Activated T-cell treated with anti-CD3 and anti-CD28 coated beads, Interleukin-2, amount 50 U/mL, for 1 hour (primary cell): ENCODE measurements at places on chromosomes 1 and 21.

- DNase-seq: no peak
These were observed 23.4 kb downstream of the PRKCZ start for GRCh38 chr1:2073382-2074230.

DNA sequence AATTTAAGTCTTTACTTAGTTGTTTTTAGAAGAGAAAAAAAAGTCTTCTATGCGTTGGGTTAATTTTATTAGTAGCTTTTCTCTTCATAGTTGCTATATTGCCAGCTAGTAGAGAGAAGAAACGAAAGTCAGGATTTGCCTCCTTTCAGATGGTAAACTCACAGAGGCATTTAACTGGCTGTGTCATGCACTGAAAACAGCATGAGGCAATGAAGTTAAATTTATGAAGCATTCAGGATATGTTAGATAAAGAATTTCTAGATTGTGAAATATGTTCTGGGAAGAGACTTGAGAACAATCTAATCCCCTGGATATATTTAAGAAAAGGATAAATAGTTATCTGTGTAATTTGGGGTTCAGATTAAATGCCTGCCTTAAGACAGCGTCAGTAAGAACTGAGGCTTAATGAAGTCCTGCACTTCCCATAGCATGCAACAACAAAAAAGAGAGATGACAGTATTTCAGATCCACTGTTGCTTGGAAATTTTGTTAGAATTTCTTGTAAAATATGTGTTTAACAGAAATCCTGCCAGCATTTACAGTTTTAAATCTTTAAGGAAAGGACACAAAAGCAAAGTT is 1.7 kb downstream of the ANGPTL1 start:
- no peak for DNase-seq

- no peak for DNase-seq
These were observed 58.5 kb downstream of the DNM3 start for GRCh38 chr1:171899838-171900237.

DNA sequence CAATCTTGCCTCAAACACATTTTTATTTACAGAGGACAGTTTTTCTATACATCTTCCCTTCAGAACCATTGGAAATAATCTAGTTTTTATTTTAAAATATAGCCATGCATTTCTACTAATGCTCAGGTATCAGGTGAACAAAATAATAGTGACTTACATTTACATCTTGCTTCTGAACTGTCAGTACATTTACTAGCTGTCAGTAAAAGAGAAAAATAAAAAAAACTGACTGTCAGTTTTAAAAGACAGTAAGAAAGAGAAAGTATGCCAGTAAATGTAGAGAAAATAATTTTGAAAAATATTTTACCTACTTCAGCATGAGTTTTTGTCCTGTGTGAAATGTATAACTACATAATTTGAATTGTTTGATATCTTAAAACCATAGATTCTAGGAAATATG is 33.5 kb downstream of the USH2A start:
- DNase-seq: no peak

GRCh38 chr1:101438359-101438758 is 201.5 kb downstream of the S1PR1 start:
- DNase-seq: no peak
